ENCODE measurements at places on chromosomes 2 and 18.
A peak's percentile ranks its signal among the peaks of the same experiment; 100 is the strongest.

GRCh38 chr2:191003405-191004309 is 10.3 kb downstream of the STAT1 start:
- DNase-seq, result no peak

DNA sequence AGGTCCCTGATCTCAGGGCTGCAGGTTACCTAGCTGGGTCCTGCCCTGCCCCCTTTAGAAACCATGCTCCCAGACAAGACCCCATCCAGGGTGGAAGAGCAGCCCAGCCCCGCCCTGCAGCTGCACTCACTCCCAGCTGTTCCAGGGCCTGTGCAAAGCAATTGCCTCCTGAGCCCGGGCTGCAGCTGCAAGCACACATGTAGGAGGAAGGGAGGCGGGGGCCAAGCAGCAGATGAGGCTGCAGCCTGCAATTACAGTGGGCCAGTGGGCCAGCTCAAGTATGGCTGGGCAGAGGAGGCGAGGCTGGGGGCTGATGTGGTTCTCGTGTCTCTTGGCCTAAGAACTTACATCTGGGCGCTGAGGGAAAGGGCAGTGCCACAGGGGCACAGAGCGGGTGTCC is 65.4 kb upstream of the TUBA3E start:
- DNase-seq, result no peak

DNA sequence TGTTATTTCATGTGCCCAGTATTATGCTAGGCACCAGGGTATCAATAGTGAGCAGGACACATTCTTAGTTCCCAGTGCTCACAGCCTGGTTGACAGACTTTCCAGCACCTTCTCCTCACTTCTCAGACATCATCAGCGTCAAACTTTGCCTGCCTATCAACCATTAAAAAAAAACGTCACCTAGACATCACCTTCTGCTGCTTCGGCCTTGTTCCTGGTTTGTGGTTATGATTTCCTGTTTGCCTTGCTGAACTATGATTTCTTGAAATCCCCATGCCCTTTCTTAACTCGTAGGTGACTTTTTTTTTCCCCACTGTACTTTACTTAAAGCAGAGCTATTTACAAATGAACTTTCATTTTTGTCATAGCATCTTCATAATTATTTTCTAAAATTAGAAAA is 60.4 kb upstream of the NABP1 start:
- DNase-seq, result no peak

- DNase-seq, result no peak
Observed at GRCh38 chr2:204655101-204655500, 109.8 kb downstream of the PARD3B start.

- DNase-seq, result no peak
Observed at GRCh38 chr2:172551271-172551670, 4.6 kb upstream of the PDK1 start.

DNA sequence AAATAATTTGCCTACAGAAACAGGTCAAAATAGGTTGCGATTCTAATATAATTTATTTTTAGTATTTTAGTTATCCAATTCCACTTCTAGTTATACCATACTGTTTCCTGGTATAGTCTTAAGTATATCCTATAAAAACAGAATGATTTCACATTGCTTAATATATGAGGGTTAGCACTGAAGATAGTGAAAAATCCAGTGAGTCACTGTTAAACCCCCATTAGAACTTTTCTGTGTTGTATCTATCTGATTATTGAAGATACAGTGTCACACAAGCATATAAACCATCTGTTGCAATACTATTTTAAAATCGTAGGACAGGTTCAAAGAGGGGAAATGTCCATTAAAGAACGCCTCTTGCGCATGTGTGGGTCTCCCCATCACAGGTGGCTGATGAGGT is 110.0 kb downstream of the FEZ2 start:
- DNase-seq, result no peak

DNA sequence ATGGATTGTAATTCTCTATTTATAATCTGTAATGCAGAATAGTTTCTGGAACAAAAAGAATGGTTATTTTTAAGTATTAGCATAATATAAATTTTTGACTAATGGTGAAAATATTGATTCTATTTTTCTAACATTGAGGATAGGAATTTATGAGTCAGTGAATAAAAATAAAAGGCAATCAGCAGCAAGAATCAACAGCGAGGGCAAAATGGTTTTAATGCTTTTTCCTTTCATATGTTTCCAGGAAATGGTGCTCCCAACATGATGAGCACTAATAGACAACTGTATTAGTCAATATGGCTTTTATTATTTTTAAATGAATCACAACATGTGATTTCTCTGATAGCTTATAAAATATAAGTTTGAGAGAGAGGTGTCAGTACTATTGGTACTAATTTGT is 90.7 kb upstream of the TFPI start:
- DNase-seq, result no peak

DNA sequence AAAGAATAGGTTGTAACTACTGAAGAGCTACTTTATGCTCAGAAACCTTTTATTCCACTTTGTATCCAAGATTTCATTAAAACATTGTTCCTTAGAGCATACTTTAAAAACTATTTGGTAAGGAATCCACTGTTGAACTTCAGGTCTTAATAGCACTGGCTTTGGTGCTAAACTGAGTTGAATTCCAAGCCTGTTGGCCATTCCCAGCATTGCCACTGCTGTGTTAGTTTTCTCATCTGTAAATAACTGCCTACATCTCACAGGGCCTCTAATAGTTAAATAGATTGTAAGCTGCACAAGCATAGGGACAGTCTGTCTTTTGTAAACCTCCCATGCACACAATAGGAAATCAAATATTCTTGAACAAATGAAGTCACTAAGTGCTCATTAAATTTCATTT is 86.6 kb downstream of the ORC4 start:
- no peak for DNase-seq

GRCh38 chr2:48278590-48278989 is 251.4 kb upstream of the STON1 start:
- no peak for DNase-seq

DNA sequence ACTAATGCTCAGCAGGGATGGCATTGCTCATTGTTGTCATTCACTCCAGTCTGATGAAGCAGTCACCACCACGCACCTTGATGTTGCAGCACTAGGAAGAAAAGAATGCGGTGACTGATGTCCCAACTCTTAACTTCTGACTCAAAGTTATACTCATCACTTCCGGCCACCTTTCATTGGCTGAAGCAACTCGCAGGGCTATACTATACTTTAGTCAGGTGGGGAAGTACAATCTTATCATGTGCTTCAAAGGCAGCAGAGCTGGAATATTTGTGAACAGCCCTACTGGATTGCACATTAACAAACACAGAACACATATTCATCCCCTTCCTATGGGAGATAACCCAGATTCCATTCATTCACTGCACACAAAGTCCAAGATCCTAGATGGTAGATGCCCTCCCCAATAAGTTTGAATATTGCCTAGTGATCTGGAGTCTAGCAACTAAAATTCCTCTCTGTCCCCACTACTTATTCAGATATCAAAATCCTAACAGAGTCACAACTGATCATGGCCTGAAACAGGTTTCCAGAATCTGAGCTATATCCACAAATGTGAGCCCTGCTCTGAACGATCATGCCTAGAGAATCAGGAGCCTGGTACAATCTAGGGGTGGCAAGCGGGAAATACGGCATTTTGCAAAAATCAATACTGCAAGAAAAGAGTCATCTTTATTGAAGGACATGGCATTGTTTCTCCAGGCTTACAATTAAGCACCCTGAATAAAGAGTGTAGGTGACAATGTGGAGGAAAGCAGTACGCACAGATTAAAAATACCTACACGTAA is 3.4 kb upstream of the SPATS2L start:
- DNase-seq, result no peak

- no peak for DNase-seq
Observed at GRCh38 chr2:11343650-11344341, 640 bp downstream of the ROCK2 start.

DNA sequence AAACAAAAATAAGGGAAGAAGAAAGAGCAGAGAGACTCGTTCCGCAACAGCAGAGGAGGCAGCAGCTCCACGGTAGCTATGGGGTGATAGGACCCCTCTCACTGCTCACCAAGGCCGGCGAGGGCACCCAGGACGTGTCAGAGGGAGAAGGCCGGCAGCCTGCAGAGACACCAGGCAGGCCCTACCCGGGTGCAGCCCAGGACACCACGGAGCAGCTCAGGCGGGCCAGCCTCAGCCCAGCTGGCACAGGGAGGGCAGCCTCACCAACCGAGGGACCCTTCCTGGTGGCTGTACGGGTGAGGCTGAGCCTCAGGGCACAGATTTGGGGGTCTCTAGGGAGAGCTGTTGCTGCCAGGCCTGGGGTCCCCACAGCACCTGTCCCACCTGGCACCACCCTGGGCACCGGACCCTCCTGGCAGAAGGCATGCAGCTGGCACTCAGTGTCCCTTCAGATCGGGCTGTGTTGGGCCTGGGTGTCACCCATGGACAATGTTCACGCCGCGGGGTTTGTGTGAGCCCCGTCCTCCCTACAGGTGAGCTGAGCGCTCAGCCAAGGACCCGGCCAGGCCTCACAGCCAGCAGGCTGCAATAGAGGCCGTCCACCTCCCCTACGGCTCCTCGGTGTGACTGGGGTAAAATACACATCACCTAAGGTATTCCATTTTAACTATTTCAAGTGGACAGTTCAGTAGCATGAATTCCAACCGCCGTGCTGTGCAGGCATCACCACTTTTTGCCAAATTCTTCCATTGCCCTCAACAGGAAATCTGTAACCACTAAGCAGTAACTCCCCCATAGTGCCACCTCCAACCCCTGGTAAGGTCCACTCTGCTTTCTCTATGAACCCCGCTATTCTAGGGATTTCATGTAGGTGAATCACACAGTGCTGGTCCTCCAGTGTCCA is 21.6 kb downstream of the KCNG2 start:
- DNase-seq, result no peak

DNA sequence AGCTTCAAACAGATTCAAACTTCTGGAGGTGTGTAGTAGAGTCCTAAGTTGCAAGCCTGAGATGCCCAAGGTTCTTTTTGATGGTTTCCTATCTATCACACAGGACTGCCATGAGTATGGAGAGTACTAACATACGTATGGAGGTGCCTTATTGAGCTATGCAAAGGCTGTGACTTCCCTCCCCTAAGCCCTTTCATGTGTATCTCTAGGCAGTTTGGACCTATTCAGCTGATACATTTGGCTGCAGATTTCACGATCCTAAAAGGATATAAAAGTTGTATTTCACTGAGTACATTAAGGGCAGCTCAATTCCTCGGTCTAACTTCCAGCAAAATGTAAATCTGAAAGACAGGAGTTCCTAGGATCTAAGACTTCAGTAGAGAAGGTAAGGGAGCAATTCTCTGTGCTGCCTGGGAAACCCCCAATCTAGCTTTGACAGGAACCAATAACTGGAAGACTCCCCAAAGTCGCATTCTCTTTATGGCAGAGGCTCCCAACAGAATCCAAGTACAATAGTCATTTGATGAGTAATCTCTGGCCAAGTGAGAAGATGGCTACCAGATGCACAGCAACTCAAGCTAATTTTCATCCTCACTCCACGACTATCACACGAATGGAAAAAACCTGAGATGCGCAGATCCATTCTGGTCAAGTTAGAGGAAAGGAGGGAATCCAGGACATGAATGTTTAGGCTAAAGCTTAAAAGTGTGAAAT is 83.8 kb downstream of the ATL2 start:
- DNase-seq, result no peak

- no peak for DNase-seq
Observed at GRCh38 chr2:100577777-100578176, 15.0 kb downstream of the PDCL3 start.

- no peak for DNase-seq
Observed at GRCh38 chr18:59966913-59967312, 67.1 kb downstream of the PMAIP1 start.

- DNase-seq, result no peak
Observed at GRCh38 chr2:183868707-183869106, 729.6 kb upstream of the ZNF804A start.

DNA sequence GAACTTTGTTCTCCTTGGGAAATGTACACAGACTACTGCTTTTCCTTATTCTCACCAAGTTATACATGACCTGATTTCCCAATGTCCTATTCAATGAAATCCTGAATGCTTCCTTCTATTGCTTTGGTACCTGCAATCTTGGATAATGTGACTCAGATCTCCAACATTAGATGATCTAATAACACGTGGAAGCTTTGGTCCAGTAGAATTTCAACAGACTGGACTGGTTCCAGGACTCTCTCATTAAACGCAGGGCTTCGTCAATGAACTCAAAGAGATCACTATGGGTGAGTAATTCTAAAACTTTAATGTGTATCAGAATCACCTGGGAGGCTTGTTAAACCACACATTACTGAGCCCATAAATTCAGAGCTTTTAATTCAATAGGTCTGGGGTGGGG is 413.6 kb upstream of the KCNH7 start:
- DNase-seq, result no peak

- no peak for DNase-seq
Observed at GRCh38 chr2:135951041-135951583, 34.3 kb downstream of the DARS1 start.

DNA sequence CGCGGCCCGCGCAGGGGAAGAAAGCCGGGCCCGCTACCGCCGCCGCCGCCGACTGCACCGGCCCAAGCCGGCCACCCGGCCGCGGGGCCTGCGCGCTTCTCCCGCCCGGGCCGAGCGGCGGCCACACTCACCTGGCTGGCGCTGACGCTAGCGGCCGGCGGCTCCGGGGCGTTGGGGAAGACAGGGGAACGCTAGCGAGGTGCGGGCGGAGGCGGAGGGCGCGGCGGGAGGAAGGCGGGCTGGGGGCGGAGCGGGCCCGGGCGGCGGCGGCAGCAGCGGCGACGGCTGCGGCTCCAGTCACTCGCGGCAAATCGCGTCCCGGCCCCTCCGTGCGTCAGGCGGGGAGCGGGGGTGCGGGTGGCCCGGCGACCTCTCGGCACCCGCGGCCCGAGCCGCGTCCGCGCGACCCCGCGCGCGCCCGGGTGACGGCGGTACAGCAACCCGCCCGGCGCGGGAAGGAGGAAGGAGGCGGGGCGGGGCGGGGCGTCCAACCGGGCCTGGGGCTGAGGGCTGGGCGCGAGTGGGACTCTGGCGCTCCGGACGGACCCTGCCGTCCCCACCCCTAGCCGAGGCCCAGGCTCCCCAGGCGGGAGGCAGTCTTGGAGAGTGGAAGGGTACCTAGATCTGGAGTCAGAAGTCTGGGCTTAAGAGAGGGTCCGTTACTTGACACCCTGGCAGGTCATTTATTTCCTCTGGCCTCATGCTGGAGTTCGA is at the start of gene SESTD1:
Gene SESTD1, minus strand, starts transcription at position 465 of the 714 bp plus-strand sequence. CDS start 72,991 bp downstream, outside the sequence.
- DNase-seq, result peak; percentile 17

GRCh38 chr2:232574674-232575403 is 24.4 kb downstream of the EIF4E2 start:
- no peak for DNase-seq

DNA sequence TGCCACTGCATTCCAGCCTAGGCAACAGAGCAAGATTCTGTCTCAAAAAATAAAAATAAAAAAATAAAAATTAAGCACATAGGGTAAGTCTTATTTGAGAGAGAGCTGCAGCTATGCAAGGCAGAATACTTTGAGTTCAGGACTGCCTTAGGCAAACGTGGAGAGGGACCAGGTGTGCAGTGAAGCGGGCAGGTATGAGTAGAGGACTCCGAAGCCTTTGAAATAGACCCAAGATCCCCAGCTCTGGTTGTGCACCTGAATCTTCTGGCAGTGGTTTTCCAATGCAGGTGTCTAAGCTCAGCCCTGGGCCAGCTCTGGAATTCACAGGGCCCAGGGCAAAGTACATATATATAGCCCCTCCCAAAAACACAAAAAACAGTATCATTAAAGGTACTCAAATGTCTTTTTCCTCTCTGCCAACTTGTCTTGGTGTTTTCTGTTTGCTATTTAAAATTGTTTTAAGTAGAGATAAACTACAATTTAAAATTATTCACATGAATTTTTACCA is 21.2 kb downstream of the TGIF1 start:
- DNase-seq, result no peak
